ENCODE measurements at places on chromosomes 5 and 9.

GRCh38 chr5:173308226-173308625 lies 20.0 kb downstream of the STC2 start:
- DNase-seq: no peak

DNA sequence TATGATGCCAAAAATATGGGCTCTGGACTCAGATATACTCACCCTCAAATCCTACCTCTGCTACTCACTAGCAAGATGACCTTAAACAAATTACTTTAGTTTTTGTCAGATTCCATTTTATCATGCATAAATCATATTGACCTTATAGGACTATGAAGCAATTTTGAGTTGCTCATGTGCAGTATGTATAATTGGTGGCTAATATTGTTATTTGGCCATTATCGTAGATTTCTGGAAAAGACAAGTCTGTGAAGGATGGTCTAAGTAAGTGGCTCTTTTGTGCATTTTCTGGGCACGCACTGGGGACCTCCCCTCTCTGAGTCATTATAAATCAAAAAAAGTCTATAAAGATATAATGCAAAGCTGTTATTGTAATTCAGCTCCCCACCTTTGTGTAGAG lies 393.0 kb downstream of the FGF10 start:
- no peak for DNase-seq

DNA sequence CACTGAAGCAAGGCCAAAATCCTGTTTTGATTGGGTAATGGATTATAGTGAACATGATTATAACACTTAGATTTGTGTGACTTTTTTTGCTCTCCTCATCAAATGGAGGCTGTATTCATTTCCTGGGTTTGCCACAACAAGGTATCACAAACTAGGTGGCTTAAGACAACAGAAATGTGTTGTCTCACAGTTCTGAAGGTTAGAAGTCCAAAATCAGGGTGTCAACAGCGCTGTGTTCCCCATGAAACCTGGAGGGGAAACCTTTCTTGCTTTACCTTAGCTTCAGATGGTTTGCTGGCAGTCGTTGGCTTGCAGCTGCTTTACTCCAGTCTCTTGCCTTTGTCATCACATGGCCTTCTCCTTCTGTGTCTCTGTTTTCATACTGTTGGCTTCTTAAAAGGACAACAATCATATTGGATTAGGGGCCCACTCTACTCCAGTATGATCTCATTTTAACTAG lies 32.4 kb downstream of the CDC42SE2 start:
- DNase-seq: no peak

- no peak for DNase-seq
Measured at GRCh38 chr5:168360521-168361285, 69.3 kb downstream of the WWC1 start.

GRCh38 chr5:132254321-132254977 lies 3.0 kb upstream of the PDLIM4 start:
- DNase-seq: no peak

All from erythroblast (primary cell).